ENCODE measurements at places on chromosomes 13 and 19.
A peak's percentile ranks its signal among the peaks of the same experiment; 100 is the strongest.

DNA sequence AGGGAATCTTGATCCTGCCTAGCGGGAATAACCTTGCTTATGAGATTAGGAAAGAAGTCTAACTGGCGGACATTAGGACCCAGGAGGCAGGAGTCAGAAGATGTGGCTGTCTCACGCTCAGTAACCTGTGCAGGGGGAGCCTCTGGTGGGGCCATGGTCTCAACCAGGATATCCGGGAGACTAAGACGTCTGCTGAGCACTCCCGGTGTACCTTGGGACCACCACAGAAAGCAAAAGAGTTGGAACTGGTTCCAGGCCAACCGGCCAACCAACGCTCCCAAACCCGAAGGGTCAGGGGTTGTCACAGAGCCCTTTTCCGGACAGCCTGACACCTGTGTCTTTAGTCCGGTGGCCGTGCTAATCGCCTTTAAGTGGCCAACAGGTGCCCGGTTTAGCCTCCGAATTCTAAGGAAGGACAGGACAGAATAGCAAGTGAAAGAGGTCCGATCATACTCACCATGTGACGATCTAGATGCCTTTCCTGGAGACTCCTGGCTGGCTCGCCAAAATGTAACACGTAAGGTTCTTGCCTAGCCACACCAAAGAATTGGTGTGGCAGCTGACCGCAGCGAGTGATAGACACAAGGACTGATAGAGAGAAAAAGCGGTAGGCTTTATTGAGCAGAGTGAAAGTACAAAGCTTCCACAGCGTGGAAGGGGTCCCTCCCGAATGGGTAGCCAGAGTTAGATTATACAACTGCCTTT lies 103.9 kb upstream of the DIAPH3 start:
- peak; percentile 22 for DNase-seq

- peak; percentile 56 for DNase-seq
Measured at GRCh38 chr19:48635263-48635965, 1.8 kb downstream of the DBP start.

DNA sequence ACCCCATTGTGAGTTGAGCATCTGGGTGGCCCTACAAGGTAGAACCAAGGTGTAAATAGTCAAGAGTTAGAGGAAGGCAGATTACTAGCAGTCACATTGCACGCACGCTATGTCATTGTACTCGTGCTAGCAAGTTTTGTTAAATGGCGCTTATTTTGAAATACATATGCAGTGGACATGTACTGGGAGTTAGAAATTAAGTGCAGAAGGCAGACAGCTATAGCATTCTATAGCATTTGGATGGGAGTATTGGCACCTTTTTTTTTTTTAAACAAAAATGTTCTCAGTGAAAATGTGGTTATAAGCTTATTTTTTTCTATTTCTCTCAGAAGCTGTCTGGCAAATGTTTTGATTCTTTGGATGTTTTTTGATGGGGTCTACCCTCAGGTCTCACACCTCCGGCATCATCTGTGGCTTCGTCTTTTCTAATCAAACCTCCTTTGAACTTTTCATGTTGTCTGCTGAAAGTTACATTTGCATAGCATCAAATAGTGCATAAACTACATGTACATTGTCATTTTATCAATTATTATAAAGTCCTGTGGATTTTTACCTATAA lies 68.1 kb downstream of the ARHGEF7 start:
- DNase-seq: no peak

- no peak for DNase-seq
Measured at GRCh38 chr13:27341616-27342015, 71.0 kb downstream of the RASL11A start.
